ENCODE measurements at places on chromosomes 12 and 14.
A peak's percentile ranks its signal among the peaks of the same experiment; 100 is the strongest.

DNA sequence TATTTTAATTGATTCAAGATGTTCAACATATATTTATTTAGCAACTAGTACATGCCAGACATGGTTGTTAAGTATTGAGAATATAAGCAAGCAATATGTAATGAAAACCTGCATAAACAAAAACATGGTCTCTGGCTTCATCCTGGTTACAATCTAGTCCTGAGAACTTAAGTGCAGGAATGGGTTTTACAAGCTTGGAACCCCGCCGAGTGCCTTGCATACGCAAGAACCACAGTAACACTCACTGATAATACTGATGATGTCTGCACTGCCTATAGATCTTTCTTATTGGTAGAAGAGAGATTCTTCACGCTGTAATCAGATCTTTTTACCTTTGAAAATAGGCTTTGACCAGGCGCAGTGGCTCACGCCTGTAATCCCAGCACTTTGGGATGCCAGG is 22.9 kb upstream of the CALM1 start:
- H3K4me1 ChIP-seq = no peaks in the 10 kb centered on the region
- no peak for DNase-seq
- no peaks in the 10 kb centered on the region for H3K27me3 ChIP-seq

GRCh38 chr12:115455268-115455681 is 771.3 kb upstream of the TBX3 start:
- H3K27me3 ChIP-seq = no peaks in the 10 kb centered on the region
- no peak overlapping the region for H3K27ac ChIP-seq
- H3K4me3 ChIP-seq = no peak overlapping the region
- H3K4me1 ChIP-seq = no peaks in the 10 kb centered on the region

DNA sequence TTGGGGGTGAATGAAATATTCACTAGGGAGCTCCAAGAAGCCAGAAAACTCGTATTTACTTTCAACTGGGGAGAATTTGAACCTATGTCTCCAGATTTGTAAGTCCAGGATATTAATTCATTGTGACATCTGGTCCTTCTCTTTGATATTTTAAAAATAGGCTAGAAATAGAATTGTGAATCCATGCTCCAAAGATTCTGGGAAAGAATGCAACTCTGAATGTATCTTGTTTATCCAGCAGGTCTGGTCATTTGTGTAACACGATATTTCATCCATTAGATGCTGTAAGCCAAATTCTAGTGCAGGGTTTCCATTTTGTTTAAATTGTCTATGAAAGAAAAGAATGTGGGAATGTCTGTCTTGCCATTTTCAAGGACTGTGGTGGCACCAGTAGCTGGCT is 334.7 kb downstream of the BMP4 start:
- no peak for DNase-seq
- H3K36me3 ChIP-seq = no peaks in the 10 kb centered on the region
- no peaks in the 10 kb centered on the region for H3K27me3 ChIP-seq

DNA sequence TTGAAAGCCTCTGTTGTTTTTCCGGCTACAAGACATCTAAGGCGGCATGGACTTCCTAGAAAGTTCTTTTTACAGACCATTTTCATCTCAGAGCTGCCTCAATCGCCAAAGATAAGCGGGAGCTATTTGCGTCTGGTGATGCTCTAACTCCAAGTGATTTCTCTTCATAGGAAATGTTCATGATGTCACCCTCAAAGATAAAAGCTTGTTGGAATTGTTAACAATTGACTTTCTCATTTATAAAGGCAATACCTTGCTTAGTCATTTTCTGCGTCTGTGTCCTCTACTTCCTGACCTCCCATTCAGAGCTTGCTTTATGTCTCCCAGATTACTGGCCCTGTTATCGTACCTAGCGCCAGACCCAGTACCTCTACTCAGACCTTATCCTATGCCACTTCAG is 259.0 kb upstream of the G2E3 start:
- H3K4me3 ChIP-seq = no peak overlapping the region
- no peaks in the 10 kb centered on the region for H3K27me3 ChIP-seq
- no peak for DNase-seq
- no peaks in the 10 kb centered on the region for H3K4me1 ChIP-seq

DNA sequence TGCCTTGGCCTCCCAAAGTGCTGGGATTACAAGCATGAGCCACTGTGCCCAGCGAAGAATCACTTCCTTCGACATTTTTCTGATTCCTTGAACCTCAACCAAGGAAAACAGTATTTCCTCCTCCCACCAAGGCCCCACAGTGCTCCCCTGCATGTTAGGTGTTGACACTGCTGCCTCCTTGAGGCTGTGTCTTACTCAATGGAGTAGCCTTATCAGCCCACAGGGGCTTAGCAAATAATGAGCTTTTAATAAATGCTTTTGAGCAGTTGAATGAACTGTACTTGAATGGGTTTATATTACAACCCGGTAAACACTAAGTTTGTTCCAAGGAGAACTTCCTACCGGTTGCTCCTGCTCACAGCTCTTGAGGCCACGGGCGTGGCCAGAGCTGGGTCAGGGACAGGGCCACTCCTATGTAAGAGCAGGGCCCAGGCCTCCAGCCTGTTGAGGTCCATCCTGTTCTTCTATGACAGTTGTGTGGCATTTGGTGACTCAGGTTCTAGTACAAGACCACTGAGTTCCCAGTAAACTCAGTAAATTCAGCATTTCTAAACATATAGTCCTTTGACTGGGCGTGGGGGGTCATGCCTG is 36.8 kb upstream of the TUBA1A start:
- no peak for DNase-seq
- H3K4me1 ChIP-seq = peaks cover 9% of the 10 kb centered on the region
- no peak overlapping the region for H3K27ac ChIP-seq
- H3K27me3 ChIP-seq = no peaks in the 10 kb centered on the region
- no peaks in the 10 kb centered on the region for H3K36me3 ChIP-seq
- no peak overlapping the region for H3K4me3 ChIP-seq

- no peaks in the 10 kb centered on the region for H3K36me3 ChIP-seq
- DNase-seq = no peak
- no peaks in the 10 kb centered on the region for H3K27me3 ChIP-seq
- no peak overlapping the region for H3K27ac ChIP-seq
- H3K4me1 ChIP-seq = no peaks in the 10 kb centered on the region
Measured at GRCh38 chr14:34179727-34180126, 228.9 kb upstream of the EGLN3 start.

DNA sequence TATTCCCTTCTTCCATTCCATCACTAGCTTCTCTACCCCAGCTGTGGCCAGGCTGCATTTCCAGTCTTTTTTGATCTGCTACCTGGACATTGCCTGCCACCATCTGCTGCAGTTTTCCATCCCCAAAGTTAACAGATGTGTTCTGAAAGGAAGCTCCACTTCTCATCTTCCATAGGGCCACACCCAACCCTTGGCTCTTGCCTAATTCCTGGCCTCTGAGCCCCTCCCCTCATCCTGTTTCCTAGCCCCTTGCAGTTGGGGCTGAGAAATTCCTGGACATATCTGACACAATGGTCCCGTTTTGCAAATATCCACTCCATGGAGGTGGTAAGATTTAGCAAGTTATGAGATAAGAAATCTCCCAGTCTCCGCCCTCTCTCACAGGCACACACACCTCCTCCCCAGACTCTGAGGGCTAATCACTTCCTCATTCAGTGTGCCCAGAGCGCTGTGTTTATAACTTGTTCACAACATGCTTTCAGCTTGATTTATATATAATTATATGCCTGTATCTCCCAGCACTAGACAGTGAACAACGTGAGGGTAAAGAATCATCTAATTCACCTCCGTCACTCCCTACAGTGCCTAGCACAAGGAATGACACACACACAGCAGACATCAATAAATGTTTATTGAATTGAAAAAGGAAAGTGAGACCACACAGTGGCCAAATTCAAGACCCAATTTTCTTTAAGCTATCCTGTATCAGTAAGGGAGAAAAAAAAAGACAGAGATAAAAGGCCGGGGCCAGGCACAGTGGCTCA is 13.4 kb downstream of the SMUG1 start:
- H3K27me3 ChIP-seq = no peaks in the 10 kb centered on the region
- H3K4me1 ChIP-seq = peaks cover 10% of the 10 kb centered on the region
- no peak overlapping the region for H3K4me3 ChIP-seq
- no peak overlapping the region for H3K27ac ChIP-seq
- DNase-seq = no peak

DNA sequence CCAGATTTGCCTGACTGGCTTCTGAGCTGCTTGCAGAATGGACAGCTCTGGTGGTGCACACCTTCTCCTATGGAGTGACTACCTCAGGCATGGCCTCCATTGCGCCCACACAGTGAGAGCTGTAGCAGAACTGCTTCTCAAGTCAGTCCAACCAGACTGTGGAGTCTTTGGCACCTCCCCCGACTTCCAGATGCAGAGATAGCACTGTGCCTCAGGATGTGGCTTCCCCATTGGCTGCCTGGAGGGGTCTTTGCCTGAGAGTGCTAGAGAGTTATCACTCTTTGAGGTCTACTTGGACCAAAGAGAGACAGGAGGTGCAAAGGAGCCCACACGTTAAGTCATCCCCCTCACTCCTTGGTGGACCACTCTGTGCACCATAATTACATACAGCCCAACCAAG is 44.8 kb upstream of the FRS2 start:
- no peak for DNase-seq
- no peak overlapping the region for H3K4me3 ChIP-seq
- no peak overlapping the region for H3K27ac ChIP-seq
- no peaks in the 10 kb centered on the region for H3K27me3 ChIP-seq
- no peaks in the 10 kb centered on the region for H3K36me3 ChIP-seq

- no peaks in the 10 kb centered on the region for H3K27me3 ChIP-seq
- H3K4me3 ChIP-seq = no peak overlapping the region
- H3K36me3 ChIP-seq = no peaks in the 10 kb centered on the region
- H3K4me1 ChIP-seq = no peaks in the 10 kb centered on the region
Measured at GRCh38 chr12:132363661-132364347, 34.4 kb upstream of the GALNT9 start.

GRCh38 chr12:104799458-104799857 is 158.6 kb downstream of the SLC41A2 start:
- no peak for DNase-seq
- no peak overlapping the region for H3K27ac ChIP-seq
- H3K36me3 ChIP-seq = no peaks in the 10 kb centered on the region
- no peaks in the 10 kb centered on the region for H3K27me3 ChIP-seq
- H3K4me3 ChIP-seq = no peak overlapping the region

DNA sequence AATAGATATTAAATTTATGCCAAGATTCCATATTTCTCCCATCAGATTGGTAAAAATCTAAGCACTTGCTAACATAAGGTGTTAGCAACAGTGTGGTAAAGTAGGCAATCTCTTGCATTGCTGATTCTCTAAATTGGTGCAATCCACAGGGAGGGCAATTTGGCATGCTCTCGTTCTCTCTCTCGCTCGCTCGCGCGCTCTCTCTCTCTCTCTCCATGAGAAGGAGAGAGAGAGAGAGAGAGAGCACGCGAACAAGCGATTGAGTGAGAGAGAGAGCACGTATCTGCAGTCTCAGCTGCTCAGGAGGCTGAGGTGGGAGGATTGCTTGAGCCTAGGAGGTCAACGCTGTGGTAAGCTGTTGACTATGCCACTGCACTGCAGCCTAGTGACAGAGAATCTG is 25.9 kb downstream of the PSEN1 start:
- H3K27me3 ChIP-seq = no peaks in the 10 kb centered on the region
- no peaks in the 10 kb centered on the region for H3K36me3 ChIP-seq
- no peak overlapping the region for H3K4me3 ChIP-seq

DNA sequence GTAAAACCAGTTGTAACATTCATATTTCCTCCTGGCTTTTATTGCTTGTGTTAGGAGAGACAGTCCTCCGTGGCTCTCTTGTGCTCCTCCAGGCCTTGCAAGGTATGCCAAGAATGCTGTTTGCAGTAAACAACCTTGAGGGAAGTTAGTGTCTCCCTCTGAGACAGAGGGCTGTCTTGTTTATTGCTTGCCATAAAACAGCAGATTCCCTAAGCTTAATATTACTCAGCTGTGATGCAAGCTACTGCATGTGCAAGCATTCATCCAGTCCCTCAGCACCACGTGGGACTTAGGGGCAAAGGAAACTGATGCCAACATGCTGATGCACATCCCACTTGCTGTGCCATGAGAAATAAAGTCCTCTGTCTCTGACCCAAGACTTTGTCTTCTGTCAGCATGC is 6.6 kb downstream of the POMT2 start:
- peaks cover 54% of the 10 kb centered on the region for H3K4me1 ChIP-seq
- H3K27ac ChIP-seq = peak overlapping the region; percentile 81
- no peak overlapping the region for H3K4me3 ChIP-seq
- no peak for DNase-seq
- H3K36me3 ChIP-seq = no peaks in the 10 kb centered on the region

- no peak for DNase-seq
- H3K36me3 ChIP-seq = no peaks in the 10 kb centered on the region
- H3K4me1 ChIP-seq = peaks cover 26% of the 10 kb centered on the region
- no peak overlapping the region for H3K27ac ChIP-seq
- no peak overlapping the region for H3K4me3 ChIP-seq
Measured at GRCh38 chr12:14946861-14947260, 8.5 kb upstream of the ERP27 start.

- H3K27me3 ChIP-seq = no peaks in the 10 kb centered on the region
- no peak overlapping the region for H3K27ac ChIP-seq
- no peak for DNase-seq
- H3K4me3 ChIP-seq = no peak overlapping the region
- H3K4me1 ChIP-seq = no peaks in the 10 kb centered on the region
Measured at GRCh38 chr14:65840118-65840751, 427.7 kb downstream of the FUT8 start.

GRCh38 chr12:94783862-94784261 is 133.5 kb upstream of the TMCC3 start:
- DNase-seq = no peak
- no peaks in the 10 kb centered on the region for H3K36me3 ChIP-seq
- H3K27me3 ChIP-seq = no peaks in the 10 kb centered on the region
- H3K27ac ChIP-seq = no peak overlapping the region
- H3K4me3 ChIP-seq = no peak overlapping the region

GRCh38 chr12:93113317-93114006 is 184.4 kb upstream of the EEA1 start:
- H3K27me3 ChIP-seq = no peaks in the 10 kb centered on the region
- no peak for DNase-seq
- H3K36me3 ChIP-seq = no peaks in the 10 kb centered on the region
- peaks cover 28% of the 10 kb centered on the region for H3K4me1 ChIP-seq

DNA sequence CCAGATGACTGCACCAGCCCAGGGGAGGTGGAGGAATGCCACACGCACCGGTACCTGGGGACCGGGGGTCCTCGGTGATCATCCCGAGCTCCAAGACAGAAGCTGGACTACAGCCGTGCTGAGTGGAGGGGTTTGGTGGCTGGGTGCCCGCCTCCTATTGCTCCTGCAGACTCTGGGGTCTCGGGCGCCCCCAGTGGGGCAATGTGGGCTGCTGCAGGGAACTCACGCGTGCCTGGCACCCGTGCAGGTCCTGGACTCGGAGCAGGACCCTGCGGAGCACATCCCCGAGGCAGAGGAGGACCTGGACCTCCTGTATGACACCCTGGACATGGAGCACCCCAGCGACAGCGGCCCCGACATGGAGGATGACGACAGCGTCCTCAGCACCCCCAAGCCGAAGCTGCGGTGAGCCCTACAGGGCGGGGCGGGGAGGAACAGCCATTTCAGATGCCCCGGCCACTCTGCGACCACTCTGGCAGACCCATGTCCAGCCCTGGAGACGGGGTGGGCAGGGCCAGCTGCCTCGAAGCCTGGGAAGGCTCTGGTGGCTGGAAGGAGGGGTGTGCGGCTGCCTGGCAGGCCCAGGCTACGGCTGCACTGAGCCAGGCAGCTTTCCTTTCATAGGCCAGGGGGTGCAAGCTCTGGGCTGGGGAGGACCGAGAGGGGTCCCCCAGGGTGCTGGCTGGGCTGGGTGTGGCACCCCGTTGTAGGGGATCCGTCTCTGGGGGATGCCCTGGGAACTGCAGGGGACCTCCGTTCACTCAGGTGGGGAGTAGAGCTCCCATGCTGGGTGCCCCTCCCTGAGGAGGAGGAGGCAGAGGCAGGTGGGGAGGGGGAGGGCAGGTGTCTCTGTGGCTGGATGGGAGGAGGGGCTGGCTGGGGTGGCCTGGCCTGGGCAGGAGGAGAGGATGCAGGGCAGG is 21.6 kb upstream of the TEX22 start:
- H3K36me3 ChIP-seq = no peaks in the 10 kb centered on the region
- DNase-seq = no peak
- no peak overlapping the region for H3K27ac ChIP-seq
- no peak overlapping the region for H3K4me3 ChIP-seq
